ENCODE measurements at places on chromosomes 16 and 17.
A peak's percentile ranks its signal among the peaks of the same experiment; 100 is the strongest.

- no peak for DNase-seq
Measured at GRCh38 chr17:71127416-71127815, 958.1 kb downstream of the KCNJ2 start.

GRCh38 chr16:54244061-54244886 lies 42.3 kb downstream of the IRX3 start:
- no peak for DNase-seq

- no peak for DNase-seq
Measured at GRCh38 chr17:8405499-8406016, 7.9 kb upstream of the RNF222 start.

- DNase-seq = no peak
Measured at GRCh38 chr17:70454908-70455307, 285.6 kb downstream of the KCNJ2 start.

DNA sequence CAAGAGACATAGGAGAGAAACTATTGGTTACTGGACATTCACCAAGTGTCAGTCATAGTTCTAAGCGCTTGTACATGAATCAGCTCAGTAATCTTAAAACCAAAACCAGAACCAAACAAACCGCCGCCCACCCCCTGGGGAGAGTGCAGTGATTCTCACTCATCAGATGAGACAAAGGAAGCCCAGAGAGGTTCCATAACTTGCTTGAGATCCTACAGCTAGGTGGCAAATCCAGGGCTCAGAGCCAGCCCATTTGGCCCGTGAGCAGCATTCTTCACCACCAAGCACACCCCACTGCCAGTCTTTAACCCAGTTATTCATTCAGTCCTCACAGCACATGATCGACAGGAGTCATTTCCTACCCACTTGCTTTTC lies 37.2 kb upstream of the RGS9 start:
- peak; percentile 68 for DNase-seq

- DNase-seq = no peak
Measured at GRCh38 chr17:57561072-57561861, 183.8 kb downstream of the CCDC182 start.

DNA sequence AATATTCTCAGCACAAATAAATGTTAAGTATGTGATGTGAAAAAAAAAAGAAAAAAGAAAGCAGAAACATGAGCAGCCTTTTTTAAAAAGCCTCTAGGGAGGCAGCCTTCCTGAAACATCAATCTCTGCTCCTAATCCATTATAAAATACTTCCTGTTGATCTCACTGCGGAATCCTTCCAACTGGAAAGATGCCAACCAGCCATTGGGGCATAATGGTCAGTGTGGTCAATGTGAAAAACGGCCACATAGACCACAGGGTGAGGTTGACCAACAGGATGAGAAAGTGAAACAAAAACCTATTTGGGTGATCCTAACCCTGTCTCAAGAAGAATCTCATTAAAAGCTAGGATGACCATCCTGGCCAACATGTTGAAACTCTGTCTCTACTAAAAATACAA lies 26.1 kb upstream of the ABCA8 start:
- DNase-seq = no peak

DNA sequence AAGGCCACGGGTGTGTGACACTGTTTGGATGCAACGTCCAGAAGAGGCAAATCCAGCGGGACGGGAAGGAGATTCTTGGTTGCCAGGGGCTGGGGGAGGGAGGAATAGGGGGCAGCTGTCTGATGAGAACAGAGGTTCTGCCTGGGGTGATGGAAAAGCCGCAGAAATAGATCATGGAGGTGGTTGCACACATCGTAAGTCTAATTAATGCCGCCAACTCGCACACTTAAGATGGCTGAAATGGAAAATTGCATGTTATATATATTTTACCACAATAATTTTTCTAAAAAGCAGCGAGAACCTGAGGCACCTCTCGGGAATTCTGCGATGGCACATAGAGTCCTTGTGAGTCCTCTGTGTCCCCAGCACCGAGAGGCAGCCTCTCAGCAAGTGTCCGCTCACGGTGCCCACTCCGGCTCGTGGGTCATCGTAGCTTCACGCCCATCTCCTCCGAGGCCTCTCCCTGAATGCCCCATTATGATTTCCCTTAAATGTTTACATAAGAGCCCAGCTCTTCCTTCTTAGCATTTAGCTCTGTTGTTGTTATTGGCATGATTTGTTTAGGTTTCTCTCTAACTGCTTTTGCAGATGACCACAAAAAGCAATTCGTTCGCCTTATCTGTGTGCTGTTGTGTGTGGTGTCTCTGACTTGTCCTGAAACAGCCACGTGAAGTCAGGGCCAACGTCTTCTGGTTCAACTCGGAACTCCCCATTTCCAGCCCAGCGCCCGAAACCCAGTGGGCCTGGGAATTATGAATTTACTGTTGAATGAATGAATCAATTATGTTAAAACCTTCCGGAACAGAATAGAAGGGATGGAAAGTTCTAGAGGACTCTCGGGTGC lies 7.7 kb downstream of the WFDC1 start:
- DNase-seq = no peak

DNA sequence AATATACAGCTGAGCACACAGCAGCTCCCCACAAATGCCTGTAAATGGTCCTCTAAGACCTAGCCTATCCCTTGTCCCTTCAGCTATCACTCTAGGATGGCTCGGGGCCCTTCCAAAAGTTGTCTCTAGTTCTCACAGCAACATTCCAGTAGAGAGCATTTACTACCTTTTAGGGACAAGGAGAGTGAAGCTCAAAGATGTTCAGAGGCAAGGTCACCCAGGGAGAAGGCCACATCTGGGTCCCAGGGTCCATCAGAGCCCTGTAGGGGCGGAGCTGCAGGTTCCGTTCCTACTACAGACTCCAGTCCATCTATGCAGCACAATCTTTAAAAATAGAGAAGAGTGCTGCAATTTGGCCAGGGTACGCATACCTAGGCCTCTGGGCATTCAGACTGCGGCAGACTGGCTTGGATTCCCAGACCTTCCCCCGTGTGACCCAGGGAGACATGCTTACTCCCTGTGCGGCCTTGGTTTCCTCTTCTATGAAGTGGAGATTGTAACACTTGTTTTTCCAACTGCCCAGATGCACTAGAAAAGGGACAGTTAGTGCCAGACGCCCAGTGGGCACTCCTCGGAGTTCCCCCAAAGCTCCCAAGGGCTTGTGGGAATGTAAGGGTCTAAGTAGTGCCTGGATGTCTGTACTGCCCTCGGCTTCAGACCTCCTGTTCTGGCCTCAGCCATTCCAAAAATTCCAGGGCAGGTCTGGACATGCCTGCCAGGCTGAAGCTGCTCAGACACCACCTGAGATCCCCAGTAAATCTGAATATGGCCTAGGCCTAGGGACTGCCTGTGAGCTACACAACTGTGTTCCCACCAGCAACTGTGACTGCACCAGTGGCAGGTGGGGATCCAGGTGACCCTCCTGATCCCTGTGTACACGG lies 2.5 kb downstream of the SLC12A4 start:
- no peak for DNase-seq
